Ascending aorta (tissue), 2 donors: ENCODE measurements at places on chromosomes 1 and 21.

DNA sequence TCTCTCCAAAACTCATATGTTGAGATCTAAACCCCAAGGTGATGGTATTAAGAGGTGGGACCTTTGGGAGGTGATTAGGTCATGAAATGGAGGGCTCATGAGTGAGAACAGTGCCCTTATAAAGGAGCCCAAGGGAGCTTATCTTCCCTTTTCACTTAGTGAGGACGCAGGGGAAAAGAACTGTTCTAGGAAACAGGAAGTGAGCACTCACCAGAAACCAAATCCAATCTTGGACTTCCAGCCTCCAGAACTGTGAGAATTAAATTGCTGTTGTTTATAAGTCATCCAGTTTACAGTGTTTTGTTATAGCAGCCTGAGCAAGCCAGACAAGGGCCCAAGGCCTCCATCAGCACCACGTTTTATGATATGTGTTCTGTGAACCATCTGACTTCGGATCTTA lies 60.3 kb upstream of the LRRC8D start:
- DNase-seq: no peak

- no peak for DNase-seq
Measured at GRCh38 chr1:107741242-107741641, 223.7 kb downstream of the VAV3 start.

DNA sequence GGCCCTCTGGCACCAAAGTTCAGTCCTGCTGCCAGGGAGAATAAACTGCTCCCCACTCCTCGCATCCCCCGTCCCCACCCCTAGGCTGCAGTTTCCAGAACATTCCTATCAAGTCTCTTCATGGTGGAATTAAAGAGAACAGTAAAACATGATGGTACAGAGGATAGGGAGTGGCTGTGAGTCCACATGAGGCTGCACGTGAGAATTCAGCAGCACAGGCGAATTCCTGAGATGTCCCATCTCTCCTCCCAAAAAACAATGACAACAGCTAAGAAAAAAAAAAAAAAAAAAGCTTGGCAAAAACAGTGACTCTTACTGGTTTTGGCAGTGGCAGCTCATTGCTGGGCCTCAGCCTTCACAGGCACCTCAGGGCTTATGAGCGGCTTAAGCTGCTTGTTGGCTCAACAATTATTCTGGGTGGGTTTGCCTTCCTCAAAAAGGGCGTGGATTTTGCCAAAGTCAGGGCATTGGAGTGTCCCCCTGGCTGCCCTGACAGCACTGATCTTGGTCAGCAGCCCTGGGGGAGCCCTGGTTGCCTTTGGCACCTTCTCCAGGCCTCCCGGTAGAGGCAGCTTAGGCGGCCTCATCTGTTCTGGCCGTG lies 5.7 kb upstream of the IFFO2 start:
- DNase-seq: no peak

GRCh38 chr1:204524986-204525385 lies 8.8 kb downstream of the MDM4 start:
- no peak for DNase-seq

- no peak for DNase-seq
Measured at GRCh38 chr1:197284966-197285365, 16.9 kb downstream of the CRB1 start.

DNA sequence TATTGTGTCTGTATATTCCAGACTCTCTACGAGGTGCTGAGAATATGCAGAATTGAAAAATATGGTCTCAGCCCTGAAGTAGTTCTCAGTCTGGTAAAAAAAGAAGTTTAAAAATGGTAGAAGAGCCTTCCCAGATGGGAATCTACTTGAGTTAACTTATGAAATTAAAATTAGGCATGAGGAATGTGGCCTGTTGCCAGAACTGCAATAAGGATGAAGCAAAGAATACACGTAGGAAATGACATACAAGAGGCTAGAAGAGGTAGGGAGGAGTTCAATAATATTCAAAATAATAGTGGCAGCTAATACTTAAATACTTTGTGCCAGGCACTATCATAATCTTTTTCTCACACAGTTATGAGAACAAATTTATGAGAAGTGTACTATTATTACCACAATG lies 6.3 kb downstream of the ASPM start:
- no peak for DNase-seq
